ENCODE measurements at places on chromosomes 2 and 18. TPM values are rescaled to one million over a fixed set of nuclear protein-coding genes. Genes with fewer than 3 reads are reported as not detected.
A peak's percentile ranks its signal among the peaks of the same experiment; 100 is the strongest.

Gene SLC40A1
- 125 TPM for polyA plus RNA-seq

Gene FKBP1B
- polyA plus RNA-seq = 9.1 TPM

Gene FAM110C
- 10.0 TPM for polyA plus RNA-seq

Gene PCARE
- polyA plus RNA-seq = 0.46 TPM

Gene AFF3
- 25.5 TPM for polyA plus RNA-seq

Gene CAMKMT
- 13.4 TPM for polyA plus RNA-seq

Gene ITGB6
- polyA plus RNA-seq = 18.8 TPM

Gene RDH14
- polyA plus RNA-seq = 34.7 TPM

Gene CXCR4
- polyA plus RNA-seq = 49.5 TPM

Gene RAMP1
- 4.1 TPM for polyA plus RNA-seq

Gene ASIC4
- 0.12 TPM for polyA plus RNA-seq

Gene ARHGEF33
- 1.7 TPM for polyA plus RNA-seq

Gene PNKD
- 115 TPM for polyA plus RNA-seq

Gene CPSF3
- 44.1 TPM for polyA plus RNA-seq

Gene MYO5B
- polyA plus RNA-seq = 34.5 TPM

Gene IL36G
- not detected for polyA plus RNA-seq

Gene SOWAHC
- 15.8 TPM for polyA plus RNA-seq

Gene GNAL
- polyA plus RNA-seq = 3.7 TPM

Gene STARD6
- polyA plus RNA-seq = 0.51 TPM

- no peak for DNase-seq
Measured at GRCh38 chr2:99808361-99809200, 318.8 kb upstream of the REV1 start.

DNA sequence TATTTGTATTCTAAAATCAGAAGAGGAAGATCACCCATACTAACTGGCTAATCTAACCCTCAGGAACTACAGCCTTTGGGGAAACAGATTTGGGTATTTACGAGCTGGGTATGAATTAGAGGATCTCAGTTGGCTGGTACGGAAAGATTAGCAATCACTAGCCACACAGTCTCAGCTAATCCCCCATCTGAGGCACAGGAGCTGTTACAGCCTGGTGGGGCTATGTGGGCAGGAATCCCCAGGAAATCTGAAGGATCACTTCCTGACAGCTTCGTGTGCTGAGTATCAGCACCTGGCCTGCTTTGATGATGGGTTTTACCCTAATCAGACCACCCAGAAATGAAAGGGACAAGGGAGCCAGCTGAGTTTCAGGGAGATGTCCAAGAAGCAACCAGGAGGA lies 206.3 kb downstream of the AFF3 start:
- no peak for DNase-seq

DNA sequence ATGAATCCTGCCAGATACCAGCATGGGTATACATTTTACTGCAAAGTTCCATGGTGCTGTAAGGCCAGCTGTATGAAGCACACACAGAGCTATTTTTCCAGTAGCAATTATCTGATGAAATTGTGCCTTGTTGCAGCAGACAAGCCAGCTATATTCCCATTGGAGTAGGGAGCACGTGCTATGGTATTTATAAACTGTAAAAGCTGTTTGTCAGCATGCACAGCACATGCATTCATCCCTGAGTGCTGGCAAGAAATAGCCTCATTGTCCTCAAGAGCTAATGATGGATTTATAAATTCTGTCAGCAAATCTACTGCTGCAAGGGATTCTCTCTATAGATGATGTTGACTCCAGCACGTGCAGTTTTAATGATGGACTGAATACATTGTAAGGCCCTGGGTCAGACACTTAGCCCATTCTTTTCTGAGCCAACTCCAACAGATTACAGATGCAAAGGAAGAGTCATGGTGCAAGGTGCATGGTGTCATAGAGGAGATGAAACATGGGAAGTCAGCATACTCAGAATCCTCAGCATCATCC lies 61.7 kb downstream of the KCNS3 start:
- DNase-seq = no peak

GRCh38 chr2:197308996-197309690 lies 1.4 kb downstream of the ANKRD44 start:
- no peak for DNase-seq

- DNase-seq = no peak
Measured at GRCh38 chr2:37616677-37617005, 54.8 kb downstream of the CDC42EP3 start.

- no peak for DNase-seq
Measured at GRCh38 chr2:183060571-183061231, 17.8 kb upstream of the DUSP19 start.

- DNase-seq = no peak
Measured at GRCh38 chr18:56723706-56724105, 72.5 kb downstream of the WDR7 start.

GRCh38 chr18:24227977-24228666 lies 89.3 kb downstream of the CABYR start:
- no peak for DNase-seq

GRCh38 chr2:246489-247144 lies 17.2 kb downstream of the SH3YL1 start:
- peak; percentile 45 for DNase-seq

DNA sequence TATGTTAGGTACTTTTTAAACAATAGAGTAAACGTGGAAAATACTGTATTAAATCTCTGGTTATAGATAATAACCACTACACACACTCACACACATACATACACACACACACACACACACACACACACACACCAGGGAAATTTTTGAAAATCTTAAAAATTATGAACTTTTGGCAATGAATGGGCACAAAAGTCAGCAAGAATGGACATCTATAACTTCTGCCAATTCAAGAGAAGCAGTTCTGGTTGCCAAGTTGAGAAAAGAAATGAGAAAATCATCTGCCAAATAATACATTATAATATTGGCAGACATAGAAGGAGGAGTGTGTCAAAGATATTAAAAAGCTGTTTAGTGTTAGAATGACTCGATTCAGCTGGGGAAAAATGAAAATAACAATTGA lies 42.9 kb upstream of the TMEM178A start:
- no peak for DNase-seq

- no peak for DNase-seq
Measured at GRCh38 chr2:108971661-108972566, 17.1 kb downstream of the EDAR start.

- DNase-seq = no peak
Measured at GRCh38 chr18:77422974-77423867, 173.6 kb downstream of the GALR1 start.

GRCh38 chr2:37026050-37026449 lies 58.1 kb downstream of the HEATR5B start:
- no peak for DNase-seq

DNA sequence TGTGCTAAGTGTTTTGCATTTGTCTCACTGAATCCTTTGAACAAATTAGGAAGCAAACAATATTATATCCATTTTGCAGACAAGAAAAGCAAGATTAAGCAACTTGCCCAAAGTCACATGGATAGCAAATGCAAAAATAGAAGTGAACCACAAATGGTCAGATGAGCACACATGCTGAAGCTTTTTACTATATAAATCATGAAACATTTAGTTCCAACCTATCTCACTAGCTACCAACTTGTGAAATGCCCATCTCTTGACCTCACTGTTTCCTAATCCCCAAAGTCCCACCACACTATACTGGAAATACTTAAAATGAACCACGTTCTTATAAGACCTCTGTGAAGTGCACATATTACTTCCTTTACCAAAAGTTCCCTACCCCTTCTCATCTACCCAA lies 380.5 kb downstream of the ERBB4 start:
- DNase-seq = no peak

DNA sequence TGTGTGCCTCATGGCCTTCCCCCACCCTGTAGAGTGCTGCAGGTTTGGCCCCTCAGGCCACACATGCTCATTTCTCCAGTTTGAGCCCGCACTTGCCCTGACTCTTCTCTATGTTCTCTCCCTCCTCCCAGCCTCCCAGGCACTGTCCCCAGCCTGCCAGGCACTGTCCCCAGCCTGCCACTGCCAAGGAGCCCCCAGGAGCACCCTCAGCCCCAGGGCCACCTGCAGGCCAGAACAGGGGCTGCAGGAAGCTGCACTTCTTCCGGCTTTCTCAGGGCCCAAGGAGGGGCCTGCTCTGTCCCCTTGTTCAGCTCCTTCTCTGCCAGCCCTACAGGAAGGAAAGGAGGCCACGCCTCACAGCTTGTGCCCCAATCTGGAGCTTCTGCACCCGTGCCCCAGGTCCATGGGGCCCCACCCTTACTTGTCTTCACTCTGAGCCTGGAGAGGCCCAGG lies 31.6 kb downstream of the CYP26B1 start:
- no peak for DNase-seq

- DNase-seq = no peak
Measured at GRCh38 chr18:69414184-69414583, 13.5 kb downstream of the DOK6 start.

DNA sequence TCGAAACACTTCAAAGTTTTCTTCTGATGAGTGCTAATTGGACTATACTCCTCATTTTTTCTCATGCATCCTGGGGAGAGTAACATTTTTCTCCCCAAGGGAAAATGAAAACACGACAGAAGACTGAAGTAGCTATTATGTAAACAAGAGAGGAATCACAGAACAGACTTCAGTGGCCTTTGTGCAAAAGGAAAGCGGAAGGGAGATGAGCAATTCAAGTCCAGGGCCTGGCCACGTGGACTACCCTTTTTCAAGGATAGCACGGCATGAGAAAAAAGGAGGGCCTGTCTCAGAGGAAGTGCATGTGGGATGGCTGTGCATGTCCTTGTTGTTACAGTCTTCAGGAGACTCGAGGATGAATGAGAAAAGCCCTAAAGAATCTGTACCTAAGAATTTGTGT lies 43.8 kb upstream of the KCNE4 start:
- no peak for DNase-seq

GRCh38 chr2:7620255-7620654 lies 703.0 kb downstream of the RNF144A start:
- no peak for DNase-seq

GRCh38 chr18:2112435-2113045 lies 458.8 kb downstream of the METTL4 start:
- DNase-seq = no peak

GRCh38 chr2:5387406-5387805 lies 304.8 kb upstream of the SOX11 start:
- no peak for DNase-seq

GRCh38 chr2:36653155-36653554 lies 43.4 kb upstream of the VIT start:
- DNase-seq = no peak

- no peak for DNase-seq
Measured at GRCh38 chr2:108938077-108938710, 50.8 kb downstream of the EDAR start.

DNA sequence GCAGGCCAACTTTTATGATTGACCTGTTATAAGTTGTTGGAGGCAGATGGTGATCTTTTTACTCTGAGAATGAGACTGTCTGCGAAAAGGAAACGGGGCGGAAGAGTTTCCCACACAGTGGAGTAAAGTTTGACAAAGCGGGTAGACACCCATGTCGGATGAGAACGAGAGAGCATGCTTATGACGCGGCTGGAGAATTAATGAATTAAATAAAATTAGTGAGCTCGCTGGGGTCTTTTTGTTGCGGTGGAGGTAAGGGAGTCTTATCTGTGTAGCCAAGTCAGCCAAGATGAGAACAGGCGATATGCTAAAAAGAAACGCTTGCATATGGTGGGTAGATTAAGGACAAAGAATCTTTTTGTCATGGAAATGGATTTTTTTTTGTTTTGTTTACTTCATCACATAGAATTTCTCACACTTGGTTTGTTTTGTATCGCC lies 1.8 kb downstream of the SALL3 start:
- DNase-seq = no peak

All from renal pelvis (tissue), 12 donors.